ENCODE measurements at places on chromosomes 16 and 17.

DNA sequence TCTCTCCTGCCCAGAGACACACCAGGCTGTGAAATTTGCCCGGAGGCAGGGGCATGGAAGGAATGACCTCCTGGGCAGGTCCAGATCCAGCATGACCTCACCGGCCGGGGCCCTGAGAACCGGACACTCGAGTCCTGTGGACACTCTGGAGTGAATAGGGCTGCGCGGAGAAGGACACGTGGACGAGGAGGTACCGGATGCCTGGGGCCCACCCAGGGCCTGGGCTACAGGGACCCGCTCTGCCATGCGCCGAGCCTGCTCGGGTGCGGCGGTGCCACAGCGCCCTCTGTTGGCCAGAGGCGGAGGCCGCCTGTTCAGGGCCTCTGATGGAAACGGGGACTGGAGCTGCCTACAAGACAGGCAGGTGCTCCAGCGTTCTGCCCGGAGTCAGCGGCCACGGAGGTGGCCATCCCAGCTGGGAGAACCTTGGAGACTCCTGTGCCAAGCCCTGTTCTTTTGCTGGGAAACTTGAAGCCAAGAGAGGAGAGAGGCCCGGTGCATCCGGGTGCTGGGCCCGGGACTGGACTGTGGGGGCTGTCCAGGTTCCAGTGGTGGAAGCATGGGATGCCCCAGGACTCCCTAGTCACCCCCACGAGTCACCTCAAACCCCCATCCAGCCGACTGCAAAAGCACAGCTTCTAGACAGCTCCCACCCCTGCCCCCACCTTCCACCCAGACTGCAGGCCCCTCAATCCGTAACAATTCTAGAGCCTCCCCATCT is 19.3 kb upstream of the NXPH3 start:
- peak; percentile 81 for DNase-seq

GRCh38 chr16:11014136-11014535 is 69.8 kb downstream of the CLEC16A start:
- no peak for DNase-seq

DNA sequence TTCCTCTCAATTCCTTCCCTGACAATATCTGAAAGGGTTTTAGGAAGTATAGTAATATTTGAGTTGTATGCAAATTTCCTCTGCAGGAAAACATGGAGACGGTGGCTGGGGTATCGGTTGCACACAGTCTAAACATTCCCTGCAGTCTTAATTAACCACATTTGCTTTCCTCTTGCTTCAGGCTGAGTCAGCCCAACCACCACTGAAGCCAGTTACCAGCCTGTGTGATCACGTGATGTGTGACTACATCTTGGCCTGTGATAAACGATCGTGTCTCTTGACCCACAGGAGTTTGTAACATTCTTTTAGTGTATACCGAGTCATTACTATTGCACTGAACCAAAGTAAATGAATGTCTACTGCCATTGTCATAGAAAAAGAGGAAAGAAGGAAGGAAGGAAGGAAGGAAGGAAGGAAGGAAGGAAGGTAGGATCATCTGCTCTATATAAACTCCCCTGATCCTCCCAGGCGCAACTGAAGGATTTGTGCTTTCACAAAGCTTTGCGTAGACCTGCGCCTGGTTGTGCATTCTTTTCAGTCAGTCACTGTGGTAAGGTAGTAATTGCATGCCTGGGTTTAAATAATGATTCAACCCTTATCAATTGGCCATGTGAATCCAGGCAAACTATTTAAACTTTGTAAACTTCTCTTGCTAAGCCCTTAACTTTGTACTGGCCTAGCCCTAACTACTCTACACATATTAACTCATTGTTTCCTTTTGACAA is 280.6 kb upstream of the SALL1 start:
- no peak for DNase-seq

- DNase-seq: no peak
Measured at GRCh38 chr16:66364959-66365306, 1.6 kb upstream of the CDH5 start.

DNA sequence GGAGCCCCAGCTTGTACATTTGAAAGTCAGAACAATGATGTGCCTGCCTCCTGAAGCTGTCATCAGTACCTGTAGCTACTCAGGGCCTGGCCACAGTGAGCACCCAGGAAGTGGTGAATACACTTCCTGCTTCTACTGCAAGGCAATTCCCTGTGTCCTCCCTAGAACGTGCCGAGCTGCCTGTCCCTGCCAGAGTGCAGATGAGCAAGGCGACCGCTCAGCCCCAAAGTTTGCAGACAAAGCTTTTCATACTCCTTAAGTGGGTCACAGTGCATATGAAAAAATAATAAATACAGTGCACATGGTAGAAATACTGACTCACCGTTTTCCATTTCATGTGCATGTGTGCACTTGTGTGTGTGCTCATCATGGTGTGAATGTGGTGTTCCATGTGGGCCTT is 77.3 kb downstream of the MPRIP start:
- DNase-seq: peak; percentile 45

DNA sequence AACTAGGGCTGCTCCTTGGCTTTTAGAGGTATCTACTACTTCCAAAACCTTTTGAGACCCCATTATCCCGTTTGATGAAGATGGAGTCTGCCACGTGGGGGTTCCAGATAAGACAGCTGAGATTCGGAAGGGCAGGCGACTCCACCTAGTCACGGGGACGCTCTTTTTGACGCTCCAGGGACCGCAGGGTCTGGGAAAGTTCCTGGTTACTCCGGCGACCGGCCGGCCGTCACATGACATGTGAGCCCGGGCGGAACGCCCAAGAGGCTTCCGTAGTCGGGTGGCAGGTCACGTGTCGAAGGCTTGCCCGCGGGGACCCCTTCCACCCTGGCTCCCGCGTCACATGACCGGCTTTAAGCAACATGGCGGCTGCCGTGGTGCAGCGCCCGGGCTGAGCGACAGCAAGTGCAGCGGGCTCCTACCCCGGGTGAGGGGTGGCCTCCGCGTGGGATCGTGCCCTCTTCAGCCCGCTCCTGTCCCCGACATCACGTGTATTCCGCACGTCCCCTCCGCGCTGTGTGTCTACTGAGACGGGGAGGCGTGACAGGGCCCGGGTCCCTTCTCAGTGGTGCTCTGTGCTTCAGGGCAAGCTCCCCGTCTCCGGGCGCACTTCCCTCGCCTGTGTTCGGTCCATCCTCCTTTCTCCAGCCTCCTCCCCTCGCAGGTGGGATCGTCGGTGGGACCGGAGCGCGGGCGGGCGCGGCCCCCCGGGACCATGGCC is at the start of gene SPNS1:
TSS of gene SPNS1 (plus strand) at position 342 of the 721 bp plus-strand sequence. CDS start at position 716, 374 bp downstream.
- DNase-seq: peak; percentile 88

- no peak for DNase-seq
Measured at GRCh38 chr16:81586977-81587625, 142.5 kb downstream of the CMIP start.

DNA sequence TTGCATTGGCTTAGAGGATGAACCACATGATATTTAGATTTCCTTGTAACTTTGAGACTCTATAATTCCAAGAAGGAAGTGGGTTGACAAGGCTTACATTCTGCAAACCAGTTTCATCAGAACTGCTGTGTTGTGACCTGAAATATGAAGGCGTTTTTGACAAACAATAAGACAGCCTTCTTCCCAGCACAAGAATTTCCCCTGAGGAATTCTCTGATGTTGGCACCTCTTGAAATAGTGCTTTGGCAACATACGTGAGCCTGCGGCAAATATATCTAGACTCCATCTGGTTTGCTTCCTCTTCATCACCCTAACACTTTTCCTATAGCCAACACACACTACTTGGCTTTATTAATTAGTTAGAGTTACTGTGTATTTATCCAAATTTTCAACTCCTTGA is 585.5 kb upstream of the SOX9 start:
- no peak for DNase-seq

GRCh38 chr17:50219939-50220465 is 18.6 kb upstream of the COL1A1 start:
- no peak for DNase-seq

GRCh38 chr16:83272843-83273242 is 534.9 kb upstream of the HSBP1 start:
- no peak for DNase-seq

- DNase-seq: no peak
Measured at GRCh38 chr16:21226749-21227148, 6.8 kb upstream of the ANKS4B start.

GRCh38 chr17:79618383-79619067 is 7.7 kb upstream of the RBFOX3 start:
- no peak for DNase-seq

GRCh38 chr16:55481023-55481422 is 2.0 kb downstream of the MMP2 start:
- no peak for DNase-seq

- no peak for DNase-seq
Measured at GRCh38 chr16:57503366-57503765, 17.1 kb upstream of the DOK4 start.

DNA sequence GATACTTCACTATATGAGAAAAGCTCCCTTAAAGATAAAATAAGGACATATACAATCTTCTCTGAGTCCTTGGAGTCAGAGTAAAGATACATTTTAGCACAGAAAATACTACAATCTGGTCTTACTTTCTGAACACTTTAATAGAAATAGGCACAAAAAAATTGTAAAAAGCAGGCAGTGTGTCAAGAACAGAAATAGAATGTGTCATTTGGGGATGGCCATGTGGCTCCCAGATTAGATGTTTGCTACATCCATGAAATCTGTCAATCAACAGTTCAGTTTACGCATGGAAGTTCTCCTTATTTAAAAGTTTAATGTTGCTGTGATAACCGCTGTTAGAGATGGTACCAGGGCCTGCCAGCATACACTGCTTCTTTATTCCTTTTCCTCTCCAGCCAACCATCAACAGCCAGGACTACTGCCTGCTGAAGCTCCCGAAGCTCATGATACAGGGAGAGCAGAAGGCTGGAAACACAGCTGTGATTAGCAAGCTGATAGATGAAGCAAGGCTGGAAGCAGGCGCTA is 278.5 kb downstream of the CEP112 start:
- no peak for DNase-seq

GRCh38 chr17:75688209-75688825 is 21.2 kb downstream of the SAP30BP start:
- DNase-seq: no peak

DNA sequence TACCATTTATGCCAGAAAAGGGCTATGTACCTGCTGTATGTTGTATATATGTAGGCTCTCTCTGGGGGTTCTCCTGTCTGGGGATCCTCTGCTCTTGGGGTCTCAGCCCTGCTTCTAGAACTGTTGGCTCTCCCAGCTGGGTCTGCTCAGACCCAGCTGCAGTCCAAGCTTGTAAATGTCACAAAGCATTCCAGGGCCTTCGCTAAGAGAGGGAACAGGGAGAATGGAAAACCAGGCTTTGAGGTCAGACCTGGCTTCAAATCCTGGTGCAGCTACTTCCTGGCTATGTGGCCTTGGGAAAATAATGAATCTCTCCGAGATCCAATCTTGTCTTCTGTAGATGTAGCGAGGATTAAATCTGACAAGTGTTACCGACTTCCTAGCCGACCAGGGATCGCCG is 44.0 kb downstream of the NLRP1 start:
- DNase-seq: no peak

DNA sequence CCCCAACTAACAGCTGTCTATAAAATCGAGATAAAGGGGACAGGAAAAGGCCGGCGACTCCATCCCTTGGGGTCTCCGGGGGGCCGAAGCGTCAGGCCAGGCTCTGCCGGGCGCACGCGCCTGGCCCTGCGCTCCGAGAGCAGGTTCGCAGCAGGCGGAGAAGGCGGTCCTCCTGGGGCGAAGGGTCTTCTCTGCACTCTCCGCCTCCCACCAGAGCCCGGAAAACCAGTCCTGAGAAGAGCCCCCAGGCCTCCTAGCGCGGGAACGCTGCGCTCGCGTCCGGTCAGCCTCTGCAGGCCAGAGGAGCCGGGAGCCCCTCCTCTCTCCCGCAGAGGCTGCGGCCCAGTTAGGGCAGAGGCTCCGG is 5.1 kb downstream of the FOXF1 start:
- no peak for DNase-seq

DNA sequence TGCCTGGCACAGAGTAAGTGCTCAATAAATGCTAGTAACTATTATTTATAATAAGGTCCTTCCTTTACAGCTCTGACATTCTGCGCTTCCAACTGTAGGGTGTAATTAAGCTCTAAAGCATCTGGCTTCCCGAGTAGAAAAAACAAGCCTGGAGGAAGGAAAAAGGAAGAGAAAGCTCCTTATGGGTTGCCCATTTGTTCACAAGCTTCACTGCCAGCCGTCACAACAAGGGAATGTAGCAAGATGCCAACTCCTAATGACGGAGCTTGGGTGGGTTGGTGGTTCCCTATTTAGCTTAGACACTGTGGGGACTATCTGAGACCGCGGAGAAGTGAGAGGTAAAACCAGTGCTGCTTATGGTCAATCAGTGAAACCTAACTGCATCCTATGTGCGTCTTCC is 7.3 kb upstream of the RPRML start:
- no peak for DNase-seq

DNA sequence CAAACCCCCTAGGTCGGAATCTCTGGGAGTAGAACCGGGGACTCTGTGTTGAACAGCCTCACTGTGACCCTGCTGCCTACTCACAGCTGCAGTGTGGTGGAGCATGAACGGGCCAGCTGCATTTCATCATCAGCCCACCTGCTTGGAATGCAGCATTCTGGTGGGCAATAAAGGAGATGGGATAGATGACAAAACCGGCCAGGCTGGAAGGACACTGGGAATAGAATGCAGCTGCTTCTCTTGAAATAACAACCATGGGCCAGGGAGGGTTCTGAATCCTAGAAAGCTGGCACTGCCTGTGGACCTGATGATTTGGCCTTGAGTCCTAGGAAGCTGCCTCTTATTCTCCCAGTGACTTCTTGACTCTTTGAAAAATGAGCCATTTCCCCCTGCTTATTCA is 23.5 kb downstream of the CFAP97D1 start:
- DNase-seq: no peak

DNA sequence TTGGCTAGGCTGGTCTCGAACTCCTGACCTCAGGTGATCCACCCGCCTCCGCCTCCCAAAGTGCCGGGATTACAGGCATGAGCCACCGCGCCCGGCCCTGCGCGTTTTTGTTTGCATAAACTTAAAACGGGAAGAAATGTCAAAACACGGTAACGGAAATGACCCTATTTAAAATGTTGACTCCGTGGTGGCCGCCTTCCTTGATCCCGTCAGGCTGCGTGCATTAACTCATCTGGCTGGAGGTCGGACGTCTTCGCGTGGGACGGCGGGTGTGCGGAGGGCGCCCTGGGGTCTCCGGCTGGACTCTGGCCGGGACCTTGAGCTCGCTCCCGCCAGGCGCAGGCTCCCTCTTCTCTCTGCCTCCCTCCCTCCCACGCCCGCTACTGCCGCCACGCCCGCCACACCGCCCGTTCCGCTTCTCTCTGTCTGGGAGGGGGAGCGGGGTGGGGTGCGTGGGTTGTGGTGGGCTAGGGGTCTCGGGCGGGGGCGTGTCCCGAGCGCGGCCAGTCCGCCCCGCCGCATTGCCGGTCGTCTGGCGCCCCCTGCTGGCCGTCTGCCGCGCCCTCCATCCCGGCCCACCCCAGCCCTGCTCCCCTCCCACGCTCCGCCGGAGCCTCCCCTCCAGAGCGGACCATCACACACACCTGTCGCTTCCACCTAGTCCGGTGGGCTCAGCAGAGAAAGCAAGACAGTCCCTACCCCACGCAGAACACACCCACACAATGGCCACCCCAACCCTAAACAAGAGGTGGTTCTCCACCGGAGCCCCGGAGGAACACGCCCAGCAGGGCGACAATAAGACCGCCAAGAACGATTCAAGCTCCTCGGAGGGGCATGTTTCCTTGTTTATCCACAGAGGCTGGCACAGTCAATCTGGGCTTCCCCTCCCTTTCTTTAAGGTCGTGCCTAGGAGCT is 1.2 kb upstream of the CCDC42 start:
- peak; percentile 79 for DNase-seq

GRCh38 chr16:50467943-50468748 is 80.0 kb upstream of the NKD1 start:
- DNase-seq: no peak

- DNase-seq: no peak
Measured at GRCh38 chr17:34562387-34562786, 17.0 kb upstream of the TMEM132E start.

Data from activated CD4-positive, alpha-beta T cell treated with anti-CD3 and anti-CD28 coated beads for 24 hours (primary cell).